Globus pallidus (tissue), 1 donor: ENCODE measurements at places on chromosomes 5 and 9.

DNA sequence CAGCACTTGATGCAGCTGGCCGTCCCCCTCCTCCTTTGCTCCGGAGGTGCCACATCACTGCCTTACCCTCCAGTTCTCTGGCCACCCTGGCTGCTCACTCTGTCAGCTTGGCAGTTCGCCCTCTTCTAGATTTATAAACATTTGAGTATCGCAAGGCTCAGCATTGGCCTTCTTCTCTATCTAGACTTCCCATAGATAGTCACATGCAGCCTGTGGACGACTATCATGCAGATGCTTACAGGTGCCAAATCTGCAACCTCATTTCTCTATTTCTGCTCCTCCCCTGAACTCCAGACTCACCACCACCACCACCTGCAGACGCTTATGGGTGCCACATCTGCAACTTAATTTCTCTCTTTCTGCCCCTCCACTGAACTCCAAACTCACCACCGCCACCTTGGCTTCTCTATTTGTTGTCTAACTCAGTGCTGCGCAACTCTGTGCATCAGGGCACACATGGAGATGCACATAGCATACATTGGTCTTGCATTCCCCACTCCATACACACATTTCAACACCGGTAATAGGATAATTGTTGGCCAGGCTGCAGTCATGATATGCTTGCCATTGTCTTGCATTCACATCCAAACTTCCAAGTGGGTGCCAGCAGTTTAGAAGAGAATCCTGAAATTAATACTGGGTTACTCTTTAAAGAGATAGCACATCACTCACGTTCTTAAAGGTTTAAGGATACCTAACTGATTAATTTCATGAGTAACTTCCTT is 1.9 kb upstream of the DAP start:
- no peak for DNase-seq

DNA sequence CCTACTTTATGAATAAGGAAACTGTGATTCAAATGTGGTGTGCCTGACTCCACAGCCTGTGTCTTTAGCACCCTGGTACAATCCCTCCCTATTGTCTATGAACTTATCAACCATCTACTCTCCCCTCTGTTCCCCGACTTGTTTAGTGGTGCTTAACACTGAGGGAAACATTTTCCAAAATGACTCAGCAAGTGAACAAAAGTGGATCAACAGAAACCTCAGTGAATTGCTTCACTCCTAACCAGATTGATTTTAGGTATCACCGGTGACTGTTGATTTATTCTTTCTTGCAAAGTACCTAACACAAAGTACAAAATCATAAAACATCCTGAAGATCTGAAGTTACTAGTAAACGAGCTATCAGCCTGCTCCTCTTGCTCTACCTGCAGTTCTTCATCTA is 42.1 kb upstream of the RAPGEF6 start:
- DNase-seq, result no peak

GRCh38 chr9:113488071-113488470 is 24.5 kb downstream of the RGS3 start:
- no peak for DNase-seq

DNA sequence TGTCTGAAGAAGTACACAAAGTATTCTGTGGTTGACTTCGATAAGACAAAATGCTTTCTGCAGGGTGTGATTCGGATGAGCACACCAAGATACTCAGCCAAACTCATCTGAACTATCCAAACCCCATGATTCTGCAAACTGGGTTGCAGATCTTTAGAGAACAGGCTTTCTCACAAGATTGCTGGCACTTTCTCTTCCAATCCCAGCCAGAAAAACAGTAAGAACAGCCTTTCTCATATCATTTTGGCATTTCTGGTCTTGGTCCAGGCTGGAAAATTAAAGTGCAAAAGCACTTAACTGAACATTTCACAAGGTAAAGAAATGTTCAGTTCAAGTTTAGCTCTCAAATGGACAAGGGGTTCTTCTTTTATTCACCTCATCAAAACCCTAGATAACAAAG is 269.1 kb downstream of the NR2F1-AS1 start:
- no peak for DNase-seq

- peak; percentile 74 for DNase-seq
These were observed 54.9 kb downstream of the SLC44A1 start for GRCh38 chr9:105299190-105299854.
